ENCODE measurements at places on chromosomes 4 and X.

GRCh38 chr4:112739442-112739841 lies 102.5 kb downstream of the LARP7 start:
- DNase-seq = no peak

GRCh38 chr4:94897023-94897422 lies 139.3 kb downstream of the BMPR1B start:
- DNase-seq = no peak

DNA sequence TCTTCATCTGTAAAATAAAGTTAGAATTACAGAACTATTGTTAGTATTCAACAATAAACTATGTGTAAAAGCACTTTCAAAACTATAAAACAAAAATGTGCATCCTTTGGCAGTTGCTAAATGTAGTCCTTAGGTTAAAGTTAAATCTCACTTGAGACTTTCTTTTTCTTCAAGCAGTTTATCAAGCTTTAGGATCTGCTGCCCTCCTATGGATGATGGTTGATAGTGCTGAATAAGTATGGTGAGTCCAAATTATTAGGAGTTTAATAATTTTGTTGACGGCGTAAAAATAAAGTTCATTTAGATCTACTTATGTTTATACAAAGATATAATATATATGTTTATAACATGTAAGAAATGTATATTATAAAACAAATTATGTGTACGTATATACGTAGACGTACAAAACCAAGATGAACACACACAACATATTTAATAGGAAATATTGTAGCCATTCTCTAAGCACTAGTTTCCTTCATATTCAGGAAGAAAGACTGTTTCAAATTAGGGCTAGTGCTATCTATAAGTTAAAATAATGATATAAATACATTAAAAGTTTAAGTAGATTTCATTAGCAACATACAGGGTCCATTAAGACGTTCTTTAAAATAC lies 22.3 kb downstream of the UGT2A2 start:
- DNase-seq = no peak

GRCh38 chrX:12319003-12319519 lies 180.8 kb downstream of the FRMPD4 start:
- DNase-seq = no peak

DNA sequence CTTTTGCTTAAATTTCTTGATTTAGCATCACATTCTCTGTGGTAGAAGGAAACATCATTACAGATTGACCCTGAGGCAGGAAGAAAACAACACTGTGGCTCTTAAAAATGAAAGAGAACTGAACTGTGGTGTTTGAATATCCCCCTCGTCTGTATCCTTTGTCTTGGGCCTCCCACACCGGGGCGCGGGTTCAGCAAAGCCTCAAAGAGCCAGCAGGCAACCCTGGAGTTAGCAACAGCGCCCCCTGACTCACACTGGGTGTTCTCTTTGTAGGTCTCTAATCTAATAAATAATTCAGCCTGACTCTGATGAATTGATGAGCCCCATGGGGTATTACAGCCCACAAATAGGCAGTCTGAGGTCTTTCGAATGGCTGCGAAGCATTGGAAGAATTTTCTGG lies 46.1 kb upstream of the CTSO start:
- no peak for DNase-seq

- no peak for DNase-seq
These were observed 145.6 kb downstream of the AMELX start for GRCh38 chrX:11438767-11439166.

- DNase-seq = no peak
These were observed 1.9 kb downstream of the SPIN2A start for GRCh38 chrX:57135287-57135686.

DNA sequence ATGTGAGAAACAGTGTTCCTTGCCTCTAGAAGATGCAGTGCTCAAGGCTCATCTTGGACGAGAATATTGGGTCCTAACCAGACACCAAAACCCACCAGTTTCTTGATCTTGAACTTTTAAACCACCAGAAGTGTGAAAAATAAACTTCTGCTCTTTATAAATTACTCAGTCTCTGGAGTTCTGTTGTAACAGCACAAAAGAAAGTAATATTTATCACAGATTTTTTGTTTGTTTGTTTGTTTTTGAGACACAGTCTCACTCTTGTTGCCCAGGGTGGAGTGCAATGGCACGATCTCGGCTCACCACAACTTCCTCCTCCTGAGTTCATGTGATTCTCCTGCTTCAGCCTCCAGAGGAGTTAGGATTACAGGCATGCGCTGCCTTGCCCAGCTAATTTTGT lies 371.1 kb upstream of the NDST4 start:
- DNase-seq = no peak

DNA sequence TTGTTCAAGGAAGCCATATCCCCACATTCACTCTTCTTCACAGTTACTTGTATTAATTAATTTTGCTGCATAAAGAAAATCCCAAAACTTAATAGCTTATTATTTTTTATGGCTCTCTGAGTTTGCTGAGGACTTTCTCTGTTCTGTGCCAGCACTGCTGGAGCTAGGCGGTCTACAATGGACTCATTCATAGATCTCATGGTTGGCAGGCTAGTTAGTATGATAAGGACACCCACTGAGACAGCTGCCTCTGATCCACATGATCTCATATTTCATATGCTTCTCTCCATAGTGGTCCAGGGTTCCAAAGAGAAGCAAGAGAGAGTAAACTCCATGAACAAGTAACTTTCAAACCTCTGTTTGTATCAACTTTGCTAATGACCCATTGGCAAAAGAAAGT lies 170.2 kb downstream of the ADGRA3 start:
- no peak for DNase-seq

DNA sequence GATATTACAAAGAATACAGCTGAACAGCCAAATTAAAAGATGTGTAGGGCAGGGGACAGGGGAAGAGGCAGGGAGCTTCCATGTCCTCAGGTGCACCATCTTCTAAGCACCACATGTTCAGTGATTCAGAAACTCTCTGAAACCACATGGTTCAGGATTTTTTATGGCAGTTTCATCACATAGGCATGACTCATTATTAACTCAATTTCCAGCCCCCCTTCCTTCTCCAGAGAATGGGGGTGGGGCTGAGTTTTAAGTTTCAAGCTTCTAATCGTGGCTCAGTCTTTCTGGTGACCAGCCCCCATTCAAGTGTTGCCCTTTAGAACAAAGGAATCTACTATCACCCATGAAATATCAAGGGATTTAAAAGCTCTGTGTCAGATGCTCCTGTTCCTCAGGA lies 317.8 kb upstream of the GALNT7 start:
- DNase-seq = no peak

DNA sequence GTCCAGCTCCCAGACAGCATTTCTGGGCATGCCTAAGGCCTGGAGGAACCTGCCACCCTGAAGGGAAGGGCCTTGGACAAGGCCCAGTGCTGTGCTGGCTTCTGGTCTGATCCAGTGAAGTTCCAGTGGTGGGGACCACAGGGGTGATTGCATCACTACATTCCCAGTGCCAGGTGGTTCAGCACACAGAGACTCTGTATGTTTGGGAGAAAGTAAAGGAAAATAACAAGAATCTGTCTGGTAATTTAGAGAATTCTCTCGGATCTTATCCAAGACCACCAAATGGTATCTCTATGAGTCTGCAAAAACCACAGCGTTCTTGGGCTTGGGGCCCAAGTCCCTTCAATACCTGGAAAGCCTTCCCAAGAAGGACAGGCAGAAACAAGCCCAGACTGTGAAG lies 131.8 kb upstream of the MAD2L1 start:
- no peak for DNase-seq

DNA sequence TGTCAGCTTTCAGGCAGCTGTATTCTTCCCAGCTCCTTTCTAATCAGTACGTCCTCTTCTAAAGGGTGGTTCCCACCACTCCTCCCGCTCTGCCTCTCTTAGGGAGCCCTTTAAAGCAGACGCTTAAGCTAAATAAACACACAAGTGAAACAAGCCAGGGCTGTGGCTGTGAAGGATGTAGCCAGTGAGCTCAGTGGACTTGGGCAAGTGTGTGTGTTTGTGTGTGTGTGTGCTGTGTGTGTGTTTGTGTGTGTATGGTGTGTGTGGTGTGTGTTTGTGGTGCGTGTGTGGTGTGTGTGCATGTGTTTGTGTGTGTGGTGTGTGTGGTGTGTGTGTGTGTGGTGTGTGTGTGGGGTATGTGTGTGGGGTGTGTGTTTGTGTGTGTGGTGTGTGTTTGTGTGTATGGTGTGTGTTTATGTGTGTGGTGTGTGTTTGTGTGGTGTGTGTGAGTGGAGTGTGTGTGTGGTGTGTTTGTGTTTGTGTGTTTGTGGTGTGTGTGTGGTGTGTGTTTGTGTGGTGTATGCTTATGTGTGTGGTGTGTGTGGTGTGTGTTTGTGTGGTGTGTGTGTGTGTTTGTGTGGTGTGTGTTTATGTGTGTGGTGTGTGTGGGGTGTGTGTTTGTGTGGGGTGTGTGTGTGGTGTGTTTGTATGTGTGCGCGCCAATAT lies 283.3 kb downstream of the PTTG2 start:
- DNase-seq = no peak

- no peak for DNase-seq
These were observed 128.4 kb upstream of the FAT1 start for GRCh38 chr4:186852073-186852420.

DNA sequence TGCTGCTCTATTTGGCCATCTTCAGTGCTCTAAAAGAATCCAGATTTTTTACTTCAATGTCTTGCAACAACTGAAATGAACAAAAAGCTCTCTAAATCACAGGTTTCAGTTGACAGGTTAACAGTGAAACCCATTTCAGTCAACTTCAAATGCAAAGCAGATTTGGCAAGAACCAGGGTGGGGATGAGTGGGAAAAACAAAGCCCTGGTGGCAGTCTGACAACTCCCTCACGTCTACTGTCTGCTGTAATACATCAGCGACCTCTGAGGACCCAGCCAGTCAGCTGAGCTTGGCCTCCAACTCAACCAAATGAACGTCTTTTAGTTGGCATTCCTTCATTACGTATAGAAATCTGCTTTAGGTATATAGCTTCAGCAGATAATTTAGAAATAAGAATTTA lies 95.8 kb downstream of the COL25A1 start:
- DNase-seq = no peak

GRCh38 chr4:16035843-16036242 lies 48.0 kb downstream of the PROM1 start:
- no peak for DNase-seq

- DNase-seq = no peak
These were observed 31.0 kb upstream of the PRPS1 start for GRCh38 chrX:107597264-107597663.

DNA sequence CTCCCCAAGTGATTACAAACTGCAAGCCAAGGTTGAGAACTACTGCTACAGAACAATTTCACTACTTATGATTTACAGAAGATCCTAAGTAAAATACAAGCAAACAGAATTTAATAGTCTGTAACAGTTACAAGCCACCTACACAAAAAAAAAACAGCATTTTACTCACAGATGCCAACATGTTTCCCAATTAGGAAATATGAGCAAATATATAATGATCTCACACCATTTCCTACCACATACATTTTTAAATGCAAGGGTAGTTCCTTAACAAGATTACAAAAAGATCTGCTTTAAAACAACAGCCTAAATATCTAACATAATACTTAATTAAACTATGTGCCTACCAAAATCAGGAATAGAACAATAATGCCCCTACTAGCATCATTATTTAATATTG lies 63.4 kb downstream of the EFHC2 start:
- no peak for DNase-seq

GRCh38 chrX:38052096-38052495 lies 45.7 kb downstream of the SYTL5 start:
- DNase-seq = no peak

GRCh38 chr4:14716691-14717090 lies 285.6 kb upstream of the CPEB2 start:
- DNase-seq = no peak

- DNase-seq = no peak
These were observed 15.3 kb downstream of the NPY1R start for GRCh38 chr4:163317110-163317509.

GRCh38 chr4:100593935-100594334 lies 76.1 kb upstream of the EMCN start:
- no peak for DNase-seq

- no peak for DNase-seq
These were observed 1.1 kb downstream of the HTT start for GRCh38 chr4:3075652-3075981.

DNA sequence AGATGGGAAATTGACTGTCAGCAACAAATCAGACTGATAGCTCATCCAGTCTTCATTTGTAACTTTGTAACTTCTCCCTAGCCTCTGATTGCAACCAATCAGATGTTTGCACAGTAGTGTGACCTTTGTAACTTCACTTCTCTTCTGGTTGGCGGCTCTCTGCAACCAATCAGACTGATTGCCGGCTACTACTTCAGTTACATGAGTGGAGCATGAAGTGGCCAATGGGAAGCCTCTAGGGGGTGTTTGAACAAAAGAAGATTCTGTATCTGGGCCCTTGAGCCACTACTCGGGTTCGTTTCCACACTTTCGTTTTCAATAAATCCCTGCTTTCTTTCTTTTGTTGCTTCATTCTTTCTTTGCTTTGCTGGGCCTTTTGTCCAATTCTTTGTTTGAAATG lies 1285.8 kb downstream of the TECRL start:
- no peak for DNase-seq

DNA sequence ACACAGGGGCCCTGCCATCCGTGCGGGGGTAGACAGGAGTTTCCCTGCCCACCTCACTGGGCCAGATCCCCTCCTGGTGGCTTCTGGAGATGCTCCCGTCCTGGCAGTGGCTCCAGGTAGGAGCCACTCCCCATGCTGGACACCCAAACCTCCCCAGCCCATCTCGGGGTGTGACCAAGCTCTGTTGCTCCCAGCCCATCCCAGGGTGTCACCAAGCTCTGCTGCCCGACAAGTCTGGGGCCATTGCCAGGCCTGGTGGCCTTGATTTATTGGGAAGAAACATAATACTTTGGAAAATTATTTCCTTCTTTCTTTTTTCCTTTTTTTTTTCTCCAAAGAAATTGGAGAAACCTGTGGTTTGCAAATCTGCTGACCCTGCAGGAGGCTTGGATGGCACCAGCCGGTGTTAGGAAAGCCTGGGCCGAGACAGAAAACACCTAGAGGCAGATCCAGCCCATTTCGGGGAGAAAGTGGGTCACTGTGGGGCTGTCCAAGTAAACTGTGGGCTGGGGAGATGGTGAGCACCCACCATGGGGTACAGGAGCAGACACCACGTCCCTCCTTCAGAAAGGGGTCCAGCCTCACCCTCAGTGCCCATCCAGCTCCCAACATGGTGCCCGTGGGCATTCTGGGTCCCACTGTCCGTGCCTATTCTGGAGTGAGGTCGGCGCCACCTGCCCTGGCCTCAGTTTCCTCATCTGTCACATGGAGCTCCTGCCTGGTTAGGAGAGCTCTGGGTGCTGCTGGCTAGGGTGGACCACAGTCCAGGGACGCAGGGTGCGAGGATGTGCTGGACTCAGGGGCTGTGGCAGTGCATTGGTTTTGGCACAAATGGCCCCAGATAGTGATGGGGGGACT lies 59.4 kb upstream of the ADRA2C start:
- DNase-seq = no peak

DNA sequence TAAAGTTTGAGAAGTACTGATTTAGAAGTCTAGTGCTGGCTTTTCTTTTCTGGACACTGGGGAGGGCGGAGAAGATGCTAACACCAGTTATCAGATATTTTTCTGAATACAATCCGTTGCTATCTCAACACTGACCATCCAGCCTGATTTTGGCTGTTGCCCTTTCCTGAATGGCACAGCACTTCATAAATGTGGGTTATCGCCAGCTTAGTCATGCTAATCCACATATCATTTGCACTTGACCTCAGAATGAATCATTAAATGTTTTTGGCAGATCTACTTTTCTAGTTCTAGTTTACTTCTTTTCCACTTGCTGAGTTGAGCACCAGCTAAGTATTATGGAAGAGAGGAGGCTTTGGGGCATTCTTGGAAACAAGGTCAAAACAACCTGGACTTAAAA lies 60.8 kb upstream of the ESX1 start:
- DNase-seq = no peak
